ENCODE measurements at places on chromosomes 16 and 17.

DNA sequence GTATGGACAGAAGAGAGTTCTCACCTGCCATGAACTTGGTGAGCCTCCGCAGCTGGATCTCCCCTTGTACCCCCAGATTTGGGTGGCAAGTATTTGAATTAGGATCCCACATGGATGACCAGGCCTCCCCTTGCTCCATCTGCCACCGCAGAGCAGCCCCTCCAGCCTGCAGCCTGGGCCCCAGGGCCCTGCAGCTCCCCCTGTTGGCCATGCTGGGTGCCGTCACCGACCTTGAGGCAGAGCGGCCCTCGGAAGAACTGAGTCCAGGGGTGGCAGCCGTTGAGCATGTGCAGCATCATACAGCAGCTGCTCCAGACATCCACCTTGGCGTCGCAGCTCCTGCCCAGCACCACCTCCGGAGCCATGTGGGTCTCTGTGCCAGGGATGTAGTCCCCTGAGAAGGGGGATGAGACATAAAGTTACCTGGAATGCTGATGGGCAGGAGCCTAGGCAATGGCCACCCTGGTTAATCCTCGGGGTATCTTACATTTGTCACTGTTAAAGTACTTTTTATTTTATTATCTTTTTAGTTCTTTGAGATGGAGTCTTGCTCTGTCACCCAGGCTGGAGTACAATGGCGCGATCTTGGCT, 9.0 kb upstream of the SPATA32 start:
- no peak for DNase-seq

- DNase-seq: no peak
Measured at GRCh38 chr17:57619061-57619937, 125.8 kb downstream of the CCDC182 start.

DNA sequence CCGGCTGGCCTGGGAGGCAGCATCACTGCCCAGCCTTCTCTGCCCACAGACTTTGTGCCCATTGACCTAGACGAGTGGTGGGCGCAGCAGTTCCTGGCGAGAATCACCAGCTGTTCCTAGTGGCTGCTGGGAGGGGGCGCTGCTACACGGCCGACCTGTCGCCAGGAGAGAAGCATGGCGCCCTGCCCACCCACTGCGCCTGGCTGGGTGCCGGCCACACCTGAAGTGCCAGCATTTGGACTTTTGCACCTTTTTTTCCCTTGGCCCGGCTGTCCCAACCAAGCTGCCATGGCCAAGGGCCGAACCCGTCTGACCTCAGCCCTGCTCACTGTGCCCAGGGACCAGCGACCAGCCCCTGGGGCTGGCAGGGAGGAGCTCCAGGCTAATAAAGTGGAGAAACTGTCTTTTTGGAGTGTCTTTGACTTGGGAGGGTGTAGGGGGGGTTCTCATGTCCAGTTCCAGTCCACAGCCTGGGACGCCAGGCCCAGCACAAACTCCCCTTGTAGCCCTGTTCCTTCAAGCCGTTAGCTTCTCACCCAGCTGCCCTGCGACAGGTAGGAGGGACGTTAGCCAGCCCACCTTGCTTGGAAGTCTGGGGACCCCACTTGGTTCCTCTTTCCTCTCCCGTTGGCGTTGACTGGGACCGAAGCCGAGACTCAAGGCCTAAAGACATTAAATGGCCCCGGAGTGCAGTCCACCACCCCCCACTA, 939 bp upstream of the WDR90 start:
- no peak for DNase-seq

GRCh38 chr16:81711657-81712319, 67.3 kb upstream of the PLCG2 start:
- DNase-seq: no peak

DNA sequence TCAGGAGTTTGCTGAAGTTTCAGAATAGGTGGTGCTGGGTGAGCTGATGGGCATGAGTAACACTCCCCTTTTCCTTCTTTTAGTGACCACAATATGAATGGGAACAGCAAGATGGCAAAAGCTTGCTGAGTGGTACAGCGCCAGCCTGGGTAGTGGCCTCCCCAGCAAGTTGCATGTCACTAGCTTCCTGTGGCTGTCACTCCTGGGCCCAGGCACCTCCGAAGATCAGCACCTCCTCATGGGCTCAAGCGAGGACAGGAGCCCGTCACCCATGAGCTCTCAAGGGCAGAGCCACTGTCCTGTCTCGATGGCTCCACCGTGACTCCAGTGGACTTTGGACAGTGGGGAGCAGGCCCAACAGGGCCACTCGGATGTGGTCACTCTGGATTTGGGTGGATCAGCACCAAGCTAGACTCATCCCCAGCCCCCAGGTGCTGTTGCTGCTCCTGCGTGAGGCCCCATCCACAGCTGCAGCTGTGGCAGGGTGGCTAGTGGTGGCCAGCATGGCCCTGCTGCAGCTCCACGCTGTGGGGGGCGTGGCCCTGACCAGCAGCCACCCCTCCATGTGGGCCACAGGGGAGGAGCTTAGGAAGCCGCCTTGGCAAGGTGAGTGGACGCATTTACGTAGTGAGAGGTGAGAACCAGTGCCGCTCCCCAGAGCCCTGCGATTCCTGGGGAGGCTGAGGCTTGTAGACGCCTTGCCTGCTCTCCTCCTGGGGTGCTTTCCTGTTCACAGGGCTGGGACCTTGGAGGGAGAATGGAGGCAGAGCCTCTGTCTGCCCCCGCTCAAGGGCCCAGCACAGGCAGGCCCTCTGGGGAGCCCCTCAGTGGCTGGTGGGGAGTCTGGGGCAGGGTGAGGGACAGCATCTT, 13.6 kb upstream of the DNASE1 start:
- DNase-seq: no peak

DNA sequence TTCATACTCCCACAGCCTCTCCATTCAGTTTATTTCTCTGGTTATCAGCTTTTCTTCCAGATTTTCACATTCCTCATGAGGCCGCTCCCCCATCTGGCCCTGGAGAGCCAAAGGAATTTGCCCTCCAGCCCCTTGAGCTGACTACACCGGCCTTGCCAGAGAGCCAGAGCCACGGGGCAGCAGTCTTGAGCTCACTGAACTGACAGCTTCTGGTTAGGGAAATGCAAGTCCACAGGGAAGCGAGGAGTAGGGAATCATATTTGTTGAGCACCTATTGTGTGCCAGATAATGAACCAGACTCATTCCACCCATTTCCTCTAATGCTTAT, 102.4 kb downstream of the ABCC12 start:
- no peak for DNase-seq

GRCh38 chr16:17431968-17432625, 38.7 kb downstream of the XYLT1 start:
- no peak for DNase-seq

DNA sequence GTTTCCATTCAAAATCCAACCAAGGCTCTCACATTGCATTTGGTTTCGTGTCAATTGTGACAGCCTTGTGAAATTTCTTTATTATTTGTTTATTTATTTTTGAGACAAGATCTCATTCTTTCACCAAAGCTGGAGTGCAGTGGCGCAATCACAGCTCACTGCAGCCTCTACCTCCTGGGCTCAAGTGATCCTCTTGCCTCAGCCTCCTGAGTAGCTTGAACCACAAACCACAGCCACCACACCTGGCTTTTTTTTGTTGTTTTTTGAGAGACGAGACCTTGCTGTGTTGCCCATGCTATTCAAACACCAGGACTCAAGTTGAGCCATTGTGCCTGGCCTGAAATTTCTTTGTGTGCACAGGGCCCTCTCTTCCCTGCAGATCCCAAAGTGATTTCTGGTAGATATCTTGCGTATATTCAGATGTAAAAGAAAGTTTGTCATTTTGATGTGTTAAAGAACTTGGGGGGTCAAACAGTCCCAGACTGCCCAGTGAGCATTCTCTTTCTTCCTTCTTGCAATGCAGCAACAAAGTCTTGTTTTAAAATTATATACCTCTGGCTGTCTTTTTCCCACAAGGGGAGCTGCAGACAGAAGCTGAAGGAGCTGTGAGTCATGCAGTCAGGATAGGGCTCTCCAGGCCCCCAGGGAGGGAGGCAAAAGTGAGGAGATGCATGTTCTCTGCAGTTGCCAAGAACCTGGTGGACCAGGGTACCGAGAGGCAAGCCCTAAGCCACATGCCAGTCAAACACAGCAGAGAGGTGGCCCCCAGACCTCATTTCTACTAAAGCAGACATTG, 15.5 kb upstream of the USP22 start:
- DNase-seq: no peak

GRCh38 chr17:68709461-68709860, 108.3 kb upstream of the FAM20A start:
- DNase-seq: no peak

GRCh38 chr17:17675925-17676534, 5.2 kb upstream of the RAI1 start:
- DNase-seq: no peak

DNA sequence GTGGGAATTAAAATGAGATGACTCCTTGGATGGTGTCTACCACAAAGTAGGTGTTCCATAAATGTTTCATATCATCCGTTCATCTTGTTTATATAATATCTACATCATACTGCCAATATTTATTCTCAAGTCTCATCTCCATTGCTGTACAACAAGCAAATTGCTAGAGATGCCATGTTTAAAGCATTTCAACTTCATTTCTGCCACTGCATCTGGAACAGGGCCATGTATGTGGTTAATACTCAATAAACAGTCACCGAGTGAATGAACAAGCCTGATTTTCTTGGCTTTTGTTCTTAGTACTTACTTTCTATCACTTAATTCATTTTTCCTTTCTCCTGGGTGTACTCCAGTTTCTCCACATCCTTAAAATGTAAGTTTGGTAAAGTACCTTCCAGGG, 107.6 kb downstream of the KCNJ2 start:
- DNase-seq: no peak

GRCh38 chr17:70239391-70239826, 70.1 kb downstream of the KCNJ2 start:
- DNase-seq: no peak

GRCh38 chr16:67865318-67865717, 7.5 kb upstream of the EDC4 start:
- no peak for DNase-seq

DNA sequence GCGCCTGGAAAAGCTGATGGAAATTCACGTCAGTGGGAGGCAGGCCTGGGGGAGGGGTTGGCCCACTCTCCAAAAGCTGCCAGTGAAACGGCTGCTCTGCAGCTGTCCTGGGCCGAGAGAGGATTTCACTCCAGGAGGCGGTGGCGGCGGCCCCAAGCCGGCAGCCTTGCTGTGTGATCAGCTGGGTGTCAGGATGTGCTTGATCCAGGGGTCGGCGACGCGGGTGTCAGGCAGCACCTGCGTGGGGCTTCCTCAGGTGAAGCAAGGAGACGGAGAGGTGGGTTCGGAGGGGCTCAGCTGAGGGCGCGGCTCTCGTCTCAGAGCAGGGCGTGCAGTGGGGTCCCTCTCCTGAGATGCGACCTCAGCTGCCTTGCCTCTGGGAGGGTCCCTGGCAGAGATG, 7.0 kb downstream of the CBFA2T3 start:
- DNase-seq: peak; percentile 35

DNA sequence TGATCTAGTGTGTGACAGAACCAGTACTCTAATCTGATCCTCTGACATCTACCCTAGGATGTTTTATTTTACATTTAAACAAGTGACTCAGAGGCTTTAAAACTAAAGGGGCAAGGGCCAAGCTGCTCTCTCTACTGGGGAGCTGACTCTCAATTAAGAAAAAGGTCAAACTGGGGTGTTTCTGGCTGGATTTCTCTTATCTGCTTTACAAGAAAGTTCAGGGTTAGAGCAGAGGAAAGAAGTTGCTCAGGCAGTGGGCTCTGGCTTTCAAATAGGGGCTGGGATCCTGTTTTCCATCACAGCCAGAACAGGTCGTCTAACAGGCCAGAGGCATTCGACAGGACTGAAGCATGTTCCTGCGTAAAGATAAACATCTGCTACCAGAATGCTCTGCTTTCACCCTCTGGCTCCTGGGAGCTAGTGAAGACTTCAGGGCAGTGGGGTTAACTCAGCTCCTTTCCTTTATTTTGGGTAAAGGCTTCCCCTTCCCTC, 8.5 kb downstream of the MMP28 start:
- DNase-seq: no peak

GRCh38 chr17:49573510-49574322, 2.0 kb upstream of the NXPH3 start:
- peak; percentile 40 for DNase-seq

All from right cardiac atrium (tissue), 5 donors.